Activated CD4-positive, alpha-beta T cell treated with anti-CD3 and anti-CD28 coated beads for 24 hours (primary cell): ENCODE measurements at places on chromosomes 1 and 21.

GRCh38 chr1:76059451-76059850 lies 15.1 kb upstream of the ST6GALNAC3 start:
- DNase-seq = no peak

- no peak for DNase-seq
These were observed 8.8 kb downstream of the SLC19A1 start for GRCh38 chr21:45533361-45533845.

DNA sequence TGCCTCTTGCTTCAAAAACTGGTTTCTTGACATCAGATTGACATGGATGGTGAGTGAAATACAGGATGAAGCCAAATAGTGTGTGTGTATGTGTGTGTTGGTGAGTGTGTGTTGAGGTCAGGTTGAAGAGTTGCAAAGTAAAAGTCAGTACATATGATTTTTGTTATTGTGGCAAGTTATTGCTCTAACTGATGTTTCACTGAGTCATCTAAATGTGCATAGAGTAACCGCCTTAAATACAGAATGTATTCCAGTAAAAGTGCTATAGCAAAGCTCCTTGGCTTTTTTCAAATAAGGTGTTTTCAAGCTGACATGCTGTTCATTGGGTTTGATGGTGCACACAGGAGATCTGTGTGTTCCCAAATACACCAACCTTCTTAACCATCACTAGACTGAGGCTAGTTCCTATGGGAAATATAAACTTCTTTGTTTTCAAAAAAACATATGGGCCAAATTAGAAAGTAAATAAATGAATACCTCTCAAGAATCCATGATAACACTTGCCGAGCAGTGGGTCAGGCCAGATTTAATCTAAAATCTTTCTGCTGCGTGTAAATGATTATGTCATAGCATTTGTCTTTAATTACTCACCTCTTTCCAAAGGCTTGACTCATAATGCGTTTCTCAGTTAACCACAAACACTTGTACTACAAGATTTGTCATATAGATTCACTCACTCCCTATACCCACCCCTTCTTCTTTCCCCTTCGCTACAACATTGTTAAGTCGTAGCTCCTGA lies 151.1 kb downstream of the LYPLAL1 start:
- no peak for DNase-seq

DNA sequence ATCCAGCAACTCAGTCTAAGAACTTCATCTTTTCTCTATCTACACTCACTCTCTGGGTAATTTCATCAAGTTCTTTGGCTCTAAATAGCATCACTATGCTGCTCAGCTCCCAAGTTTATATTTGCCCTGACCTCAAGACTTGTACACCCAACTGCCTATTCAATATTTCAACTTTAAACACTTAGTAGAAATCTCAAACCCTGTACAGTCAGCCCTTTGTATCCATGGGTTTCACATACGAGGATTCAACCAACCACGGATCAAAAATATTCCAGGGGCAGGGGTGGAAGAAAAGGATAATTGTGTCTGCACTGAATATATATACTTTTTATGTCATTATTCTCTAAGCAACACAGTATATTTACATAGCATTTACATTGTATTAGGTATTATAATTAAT lies 13.9 kb downstream of the ASH1L start:
- no peak for DNase-seq

GRCh38 chr1:14495381-14495780 lies 103.1 kb upstream of the KAZN start:
- no peak for DNase-seq

GRCh38 chr1:171344473-171344820 lies 30.5 kb downstream of the FMO4 start:
- DNase-seq = no peak

- no peak for DNase-seq
These were observed 32.6 kb downstream of the RUNX3 start for GRCh38 chr1:24897263-24898151.

GRCh38 chr1:247114351-247115140 lies 10.4 kb upstream of the ZNF669 start:
- no peak for DNase-seq

GRCh38 chr21:21103692-21104091 lies 105.5 kb downstream of the NCAM2 start:
- no peak for DNase-seq

DNA sequence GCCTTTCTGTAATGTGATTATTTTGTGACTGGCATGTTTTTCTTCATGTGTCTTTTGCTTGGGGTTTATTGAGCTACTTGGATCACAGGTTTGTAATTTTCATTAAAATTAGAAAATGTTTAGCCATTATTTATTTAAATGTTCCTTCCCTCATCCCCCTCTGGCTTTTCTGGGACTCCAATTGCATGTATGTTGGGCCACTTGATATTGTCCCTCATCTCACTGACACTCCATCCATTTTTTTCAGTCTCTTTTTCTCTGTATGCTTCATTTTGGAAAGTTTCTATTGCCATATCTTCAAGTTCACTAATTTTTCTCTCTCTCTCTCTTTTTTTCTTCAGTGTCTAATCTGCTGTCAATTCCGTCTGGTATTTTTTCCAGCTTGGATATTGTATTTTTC lies 390.1 kb downstream of the PRDM2 start:
- no peak for DNase-seq

DNA sequence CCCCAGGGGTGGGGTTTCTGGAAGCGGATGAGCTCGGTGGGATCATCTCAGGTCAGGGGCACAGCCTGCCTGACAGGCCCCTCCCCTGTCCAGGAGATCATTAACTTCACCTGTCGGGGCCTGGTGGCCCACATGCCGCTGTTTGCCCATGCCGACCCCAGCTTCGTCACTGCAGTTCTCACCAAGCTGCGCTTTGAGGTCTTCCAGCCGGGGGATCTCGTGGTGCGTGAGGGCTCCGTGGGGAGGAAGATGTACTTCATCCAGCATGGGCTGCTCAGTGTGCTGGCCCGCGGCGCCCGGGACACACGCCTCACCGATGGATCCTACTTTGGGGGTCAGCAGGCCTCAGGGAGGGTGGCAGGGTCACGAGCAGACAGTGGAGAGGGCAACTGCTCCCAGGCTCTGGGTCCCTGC lies 8.4 kb downstream of the HCN3 start:
- DNase-seq = no peak

DNA sequence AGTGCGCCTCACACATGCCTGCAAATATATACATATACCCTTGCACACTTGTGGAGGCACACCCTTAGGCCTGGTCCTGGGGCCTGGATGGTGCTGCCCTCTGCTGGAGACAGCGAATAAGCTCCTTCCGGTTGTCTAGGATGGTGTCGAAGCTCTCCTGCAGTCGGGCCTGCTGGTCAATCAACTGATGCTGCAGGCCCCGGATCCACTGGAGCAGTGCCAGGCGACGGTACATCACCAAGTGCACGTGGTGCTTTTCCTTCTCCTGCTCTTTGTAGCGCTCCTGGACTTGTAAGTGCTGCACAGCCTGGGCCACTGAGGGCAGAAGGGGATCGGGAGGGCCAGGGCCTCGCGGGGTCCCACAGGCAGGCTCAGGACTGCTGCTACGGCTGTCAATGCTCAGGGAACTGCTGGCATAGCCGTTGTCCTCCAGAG lies 3.1 kb downstream of the C1orf216 start:
- DNase-seq = peak; percentile 80

DNA sequence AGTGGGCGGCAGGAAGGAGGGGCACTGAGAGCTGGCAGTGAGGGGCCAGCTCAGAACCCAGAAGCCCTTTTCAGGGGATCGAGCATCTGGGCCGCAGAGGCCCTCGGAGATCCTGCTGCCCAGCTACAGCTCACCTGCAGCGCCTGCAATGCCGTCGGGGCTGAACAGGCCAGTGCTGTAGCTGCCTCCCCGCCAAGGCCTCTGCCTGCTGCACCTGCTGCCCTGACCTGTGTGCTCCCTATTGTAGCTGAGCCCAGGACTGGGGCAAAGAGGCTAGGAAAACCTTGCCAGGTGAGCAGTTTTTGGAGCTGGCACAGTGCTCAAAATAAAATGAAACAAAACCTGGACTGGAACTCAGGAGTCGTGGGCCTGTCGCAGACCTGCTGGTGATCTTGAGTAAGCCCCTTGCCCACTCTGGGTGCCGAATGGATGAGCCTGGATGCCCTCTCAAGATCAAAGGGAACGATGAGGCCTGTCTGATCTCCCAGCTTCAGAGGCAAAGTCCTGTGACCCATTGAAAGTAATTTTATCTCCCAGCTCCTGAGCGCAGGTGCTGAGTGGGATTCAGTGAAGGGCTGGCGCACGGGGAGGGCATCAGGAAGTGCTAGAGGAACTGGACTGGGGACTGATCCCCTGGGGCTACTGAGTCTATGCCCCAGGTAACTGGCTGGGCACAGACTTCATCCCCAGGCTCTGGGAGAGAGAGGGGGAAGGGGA lies 154.6 kb downstream of the FOXD2 start:
- no peak for DNase-seq

DNA sequence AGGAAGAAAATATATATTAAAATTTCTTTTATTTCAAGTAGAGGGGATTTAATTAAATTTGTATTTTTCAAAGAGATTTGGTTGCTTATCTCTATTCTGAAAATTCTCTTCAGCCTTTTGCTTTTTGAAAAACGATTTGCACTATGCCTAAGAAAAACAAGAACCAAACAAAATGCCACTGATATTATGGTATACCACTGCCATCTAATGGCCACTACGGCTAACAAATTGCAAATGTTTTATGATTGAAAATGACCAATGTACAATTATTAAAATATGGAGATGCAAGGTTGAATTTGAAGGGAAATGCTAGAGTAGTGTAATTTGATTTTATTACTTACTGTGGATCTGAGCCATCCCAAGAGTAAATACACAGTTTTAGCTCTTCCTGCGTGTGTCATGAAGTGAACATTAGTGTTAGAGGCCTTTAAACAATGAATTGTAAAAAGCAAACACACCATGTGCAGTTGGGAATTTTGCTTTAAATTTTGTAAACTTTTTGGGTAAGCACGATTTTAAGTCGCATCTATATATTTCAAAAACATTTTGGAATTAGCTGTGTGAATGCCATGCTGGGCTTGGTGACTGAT lies 137.4 kb upstream of the USP25 start:
- DNase-seq = no peak

DNA sequence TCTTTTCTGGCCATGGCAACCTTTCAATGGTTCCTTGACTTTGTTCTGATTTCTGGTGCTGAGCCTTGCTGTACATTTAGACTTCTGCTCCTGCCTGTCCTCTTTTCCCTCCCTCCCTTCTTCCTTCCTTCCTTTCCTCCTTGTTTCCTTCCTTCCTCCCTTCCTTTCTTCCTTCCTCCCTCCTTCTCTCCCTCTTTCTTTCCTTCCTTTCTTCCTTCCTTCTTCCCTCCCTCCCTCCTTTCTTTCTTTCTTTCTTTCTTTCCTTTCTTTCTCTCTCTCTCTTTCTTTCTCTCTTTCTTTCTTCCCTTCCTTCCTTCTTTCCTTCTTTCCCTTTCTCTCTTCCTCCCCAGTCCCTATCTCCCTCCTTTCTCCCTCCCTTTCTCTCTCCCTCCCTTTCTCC lies 10.4 kb upstream of the IGSF21 start:
- no peak for DNase-seq

GRCh38 chr1:10673109-10673711 lies 123.2 kb downstream of the CASZ1 start:
- DNase-seq = no peak

DNA sequence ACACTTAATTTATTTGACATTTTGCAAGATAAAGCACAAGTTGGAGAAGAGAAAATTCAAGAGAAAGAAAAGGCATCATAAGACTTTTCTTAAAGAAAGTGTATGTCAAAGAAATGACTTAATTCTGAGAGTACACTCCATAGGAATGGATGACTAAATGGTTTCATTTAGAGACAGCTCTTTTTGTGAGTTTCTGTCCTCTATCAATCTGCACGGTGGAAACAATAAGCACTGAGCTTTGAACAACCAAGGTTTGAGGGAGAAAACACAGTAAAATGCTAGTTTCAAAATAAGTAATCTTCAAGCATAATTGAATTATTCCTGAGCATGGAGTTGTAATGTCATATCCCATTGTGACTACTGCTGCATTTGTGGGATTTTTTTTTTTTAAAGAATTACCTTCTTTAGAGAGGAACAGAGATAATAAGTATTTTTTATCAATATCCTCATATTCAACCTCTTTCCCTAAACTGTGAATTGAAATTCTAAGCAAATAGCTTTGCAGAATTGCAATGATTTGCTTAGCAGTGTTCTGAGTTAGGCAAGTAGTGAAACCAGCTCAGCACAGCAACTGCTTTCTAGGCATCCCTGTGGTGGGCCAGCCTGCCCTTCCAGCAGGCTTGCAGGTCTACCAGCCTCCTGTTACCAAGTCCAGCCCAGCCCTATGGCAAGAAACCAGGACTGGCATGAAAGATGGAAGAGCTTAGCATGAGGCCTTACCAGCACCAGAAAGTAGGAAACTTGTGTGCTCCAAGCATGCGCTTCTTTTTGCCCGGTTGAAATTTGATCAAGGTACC lies 38.2 kb downstream of the KCNJ6 start:
- DNase-seq = no peak

- no peak for DNase-seq
These were observed 90.0 kb downstream of the NOS1AP start for GRCh38 chr1:162159515-162159914.

DNA sequence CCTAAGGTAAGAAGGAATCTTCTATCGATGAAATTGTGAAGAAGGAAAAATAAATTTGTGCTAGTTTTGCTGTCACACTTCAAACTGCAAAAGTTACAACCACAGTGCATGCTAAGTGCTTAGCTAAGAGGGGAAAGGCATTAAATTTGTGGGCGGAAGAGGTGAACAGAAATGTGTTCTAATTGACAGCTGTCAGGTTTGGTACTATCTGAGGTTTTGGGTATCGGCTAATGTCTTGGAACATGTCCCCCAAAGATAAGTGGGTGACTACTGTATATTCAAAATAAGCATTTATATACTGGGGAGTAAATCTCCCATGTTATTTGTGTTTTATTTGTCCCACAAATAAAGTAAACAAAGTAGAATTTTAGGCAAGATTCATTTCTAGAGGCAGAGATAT lies 8.0 kb downstream of the CR1 start:
- DNase-seq = no peak

DNA sequence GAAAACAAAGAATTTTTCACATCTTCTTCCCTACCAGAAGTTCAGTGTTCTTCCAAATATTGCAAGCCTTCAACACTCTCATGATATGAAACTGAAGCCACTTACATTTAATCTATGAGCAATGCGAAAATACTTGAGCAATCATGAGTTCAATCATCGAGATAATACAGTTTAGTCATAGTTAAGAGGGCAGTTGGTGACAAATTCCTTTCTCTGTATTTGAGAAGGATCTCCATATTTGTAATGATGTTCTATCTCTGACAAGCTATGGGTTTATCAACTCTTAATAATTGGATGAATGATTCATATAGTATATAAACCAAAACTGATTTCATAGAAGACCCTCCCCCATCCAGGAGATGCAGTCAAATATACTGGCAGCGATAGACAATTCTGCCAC lies 29.7 kb upstream of the PYHIN1 start:
- DNase-seq = no peak

DNA sequence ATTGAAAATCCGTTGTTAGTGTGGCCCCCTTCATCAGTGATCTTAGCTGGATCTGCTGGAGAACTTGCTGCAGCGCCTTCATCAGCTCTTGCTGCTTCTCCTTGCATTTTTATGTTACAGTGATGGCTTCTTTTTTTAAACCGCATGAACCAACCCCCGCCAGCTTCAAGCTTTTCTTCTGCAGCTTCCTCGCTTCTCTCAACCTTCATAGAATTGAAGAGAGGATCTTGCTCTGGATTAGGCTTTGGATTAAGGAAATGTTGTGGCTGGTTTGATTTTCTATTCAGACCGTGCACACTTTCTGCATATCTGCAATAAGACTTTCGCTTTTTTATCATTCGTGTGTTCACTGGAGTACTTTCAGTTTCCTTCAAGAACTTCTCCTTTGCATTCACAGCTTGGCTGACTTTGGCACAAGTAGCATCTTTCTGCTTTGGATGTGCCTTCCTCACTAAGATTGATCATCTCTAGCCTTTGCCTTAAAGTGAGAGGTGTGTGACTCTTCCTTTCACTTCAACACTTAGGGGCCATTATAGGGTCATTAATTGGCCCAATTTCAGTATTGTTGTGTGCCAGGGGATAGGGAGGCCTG lies 13.1 kb downstream of the RNF187 start:
- DNase-seq = no peak
